Hematopoietic multipotent progenitor cell treated with erythropoietin and hydrocortisone succinate and interleukin-3 and kit ligand, for 8 days (in vitro differentiated cells): ENCODE measurements at places on chromosomes 11 and 22.

GRCh38 chr11:108220721-108221336 lies 1.6 kb downstream of the NPAT start:
- DNase-seq, result peak; percentile 48

GRCh38 chr11:35951680-35952079 lies 7.8 kb downstream of the LDLRAD3 start:
- no peak for DNase-seq

DNA sequence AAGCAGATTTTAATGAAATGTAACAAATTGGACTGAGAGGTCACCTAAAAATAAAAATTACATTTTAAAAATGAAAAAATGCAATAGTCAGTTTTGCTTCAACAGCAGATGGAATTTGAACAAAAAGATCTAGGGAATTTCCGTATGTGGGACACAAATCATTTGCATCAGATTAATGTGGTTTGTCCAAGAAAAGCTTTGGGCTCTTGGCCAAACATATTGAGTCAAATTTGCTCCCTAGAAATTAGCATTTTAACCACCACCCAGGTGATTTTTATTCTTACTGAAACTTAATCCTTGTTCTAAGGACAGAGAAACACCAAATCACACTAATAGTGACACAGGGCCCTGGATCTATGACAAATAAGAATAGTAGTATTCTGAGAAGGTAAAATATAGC lies 1477.8 kb downstream of the FAM181B start:
- DNase-seq, result no peak

DNA sequence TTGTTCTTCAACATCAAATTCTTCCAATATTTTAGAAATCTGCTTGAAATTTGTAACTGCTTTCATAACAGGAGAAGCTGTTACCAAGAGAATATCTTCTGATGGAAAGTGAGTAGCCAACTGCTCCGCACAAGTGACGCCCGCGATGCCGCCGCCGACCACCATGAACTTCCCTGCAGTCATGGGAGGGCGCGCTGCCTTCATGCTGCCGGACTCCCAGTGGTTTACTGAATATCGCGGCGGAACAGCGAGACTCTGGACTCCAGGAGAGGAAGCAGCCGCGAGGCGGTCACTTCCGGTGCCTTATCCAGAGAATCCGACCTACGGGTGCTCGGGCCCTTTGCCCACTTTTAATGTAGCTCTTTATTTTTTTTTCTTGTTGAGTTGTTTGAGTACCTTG lies 190.6 kb downstream of the GUCY1A2 start:
- no peak for DNase-seq

DNA sequence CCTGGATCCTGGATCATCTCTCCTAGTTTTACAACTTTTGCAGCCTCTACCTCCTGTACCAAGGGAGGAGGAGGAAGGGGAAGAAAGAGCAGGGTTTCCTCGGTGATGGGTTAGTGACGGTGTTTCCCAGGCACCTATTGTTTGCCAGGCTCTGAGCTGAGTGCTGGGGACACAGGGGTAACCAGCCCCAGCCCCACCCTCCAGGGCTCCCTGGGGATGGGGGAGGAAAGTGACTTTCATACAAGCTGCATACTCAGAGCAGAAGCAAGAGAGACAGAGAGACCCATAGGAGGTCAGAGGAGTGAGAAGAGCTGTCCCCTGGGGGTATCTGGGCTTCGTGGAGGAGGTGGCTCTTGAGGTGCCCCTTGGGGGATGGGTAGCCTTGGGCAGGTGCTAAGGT lies 89.4 kb upstream of the THY1 start:
- no peak for DNase-seq

DNA sequence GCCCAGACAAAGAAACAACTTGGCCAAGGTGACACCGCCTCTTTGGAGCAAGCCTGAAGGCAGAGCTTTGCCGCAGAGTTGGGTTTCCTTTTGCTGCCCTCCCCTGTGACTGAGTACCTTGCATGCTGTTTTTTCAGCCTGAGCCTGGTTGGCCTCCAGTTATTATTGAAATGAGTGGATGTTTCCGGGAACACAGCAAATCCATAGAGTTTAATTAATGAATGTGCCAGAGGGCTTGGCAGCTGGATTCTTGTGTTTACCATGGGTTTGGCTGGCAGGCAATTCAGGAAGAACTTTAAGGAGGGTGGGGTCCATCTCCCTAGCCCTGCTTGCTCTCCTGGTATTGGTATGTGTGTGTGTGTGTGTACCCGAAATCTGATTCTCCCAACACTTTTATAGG lies 65.6 kb upstream of the CRYBB3 start:
- DNase-seq, result no peak

GRCh38 chr11:105802390-105802789 lies 192.5 kb downstream of the GRIA4 start:
- no peak for DNase-seq

- DNase-seq, result no peak
These were observed 1.5 kb downstream of the TBC1D10A start for GRCh38 chr22:30325065-30325720.

- no peak for DNase-seq
These were observed 733 bp upstream of the GRAMD1B start for GRCh38 chr11:123429336-123429735.

DNA sequence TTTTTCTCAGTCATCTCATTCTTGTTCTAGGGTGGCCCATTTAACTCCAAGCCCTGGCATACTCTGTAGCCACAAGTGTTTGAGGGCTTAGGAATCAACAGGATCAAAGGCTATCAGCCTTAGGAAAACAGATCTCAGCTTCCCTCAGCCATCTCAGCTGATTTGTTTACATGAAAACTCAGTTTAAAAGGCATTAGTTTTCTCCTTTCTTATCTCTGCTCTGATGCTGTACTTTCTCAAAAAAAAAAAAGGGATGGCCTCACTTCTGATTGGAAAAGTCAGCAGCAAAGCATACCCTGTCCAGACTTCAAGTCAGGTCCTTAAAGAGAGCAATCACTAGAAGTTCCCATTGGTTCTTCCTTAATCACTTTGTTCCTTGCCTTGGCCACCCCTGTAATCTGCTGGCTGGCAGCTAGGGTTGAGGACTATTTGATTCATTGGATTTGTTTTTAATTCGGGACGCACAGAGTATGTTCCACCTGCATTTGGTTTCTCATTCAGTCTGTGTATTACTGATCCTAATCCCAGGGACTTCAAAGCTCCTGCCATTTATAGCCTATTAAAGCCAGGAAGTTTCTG lies 102.8 kb downstream of the EXT2 start:
- no peak for DNase-seq

- DNase-seq, result no peak
These were observed 1090.0 kb downstream of the BRD1 start for GRCh38 chr22:48737461-48738203.

GRCh38 chr11:34650528-34650927 lies 29.6 kb downstream of the EHF start:
- DNase-seq, result no peak

DNA sequence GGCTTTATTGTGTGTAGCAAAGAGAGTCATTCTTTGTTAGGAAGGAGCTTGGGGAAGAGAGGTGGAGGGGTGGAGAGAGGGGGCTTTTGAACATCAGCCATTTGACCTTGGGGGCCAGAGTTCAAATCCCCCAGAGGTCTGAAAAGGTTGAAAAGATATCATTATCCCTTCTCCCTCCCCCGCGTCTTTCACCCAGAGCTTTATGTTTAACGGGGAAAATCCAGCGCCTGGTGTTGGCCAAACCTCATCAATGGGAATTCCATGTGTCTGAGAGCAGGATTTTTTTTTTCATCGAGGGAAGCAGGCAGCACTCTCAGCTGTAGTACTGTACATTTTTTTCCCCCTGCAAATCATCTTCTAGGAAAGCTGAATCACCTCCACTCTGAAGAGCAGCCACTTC lies 122.4 kb upstream of the HSD17B12 start:
- no peak for DNase-seq

DNA sequence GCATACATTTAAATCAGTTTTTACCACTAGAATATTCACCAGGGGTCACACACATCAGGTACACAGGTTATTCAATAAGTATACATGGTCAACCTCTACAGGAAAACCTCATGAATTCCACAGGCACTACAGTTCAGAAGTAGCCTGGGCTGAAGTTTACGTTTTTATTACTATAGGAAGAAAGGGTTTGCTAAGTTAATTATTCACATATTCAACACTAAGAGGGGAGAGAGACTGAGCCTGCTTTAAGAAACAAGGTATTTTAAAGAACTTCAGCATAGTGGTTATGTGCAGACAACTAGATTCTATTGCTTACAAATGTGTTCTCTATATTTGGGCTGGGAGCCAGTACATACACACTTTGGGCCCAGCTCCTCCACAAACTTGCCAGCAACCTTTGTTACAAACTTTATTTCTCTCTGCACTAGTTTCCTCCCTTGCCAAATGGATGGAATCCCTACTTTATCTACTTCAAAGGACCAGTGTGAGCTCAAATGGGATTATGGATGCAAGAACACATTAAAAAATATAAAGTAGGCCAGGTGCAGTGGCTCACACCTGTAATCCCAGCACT lies 31.9 kb downstream of the IL18BP start:
- no peak for DNase-seq

DNA sequence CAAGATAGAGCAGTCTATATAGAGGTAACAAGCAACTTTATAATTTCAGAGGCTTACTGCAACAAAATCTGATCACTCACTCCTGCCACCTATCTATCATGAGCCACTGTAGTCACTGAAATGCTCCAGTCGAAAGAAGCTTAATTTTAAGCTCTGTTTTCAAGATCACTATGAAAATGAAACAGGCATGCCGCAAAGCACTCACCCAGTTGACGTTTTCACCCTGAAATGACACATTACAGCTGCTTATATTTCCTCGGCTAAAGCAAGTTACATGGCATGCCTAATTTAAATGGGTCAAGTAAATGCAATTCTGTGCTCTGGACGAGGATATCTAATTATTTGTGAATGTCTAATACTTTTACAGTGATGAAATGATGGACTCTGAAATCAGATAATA lies 616.3 kb downstream of the FAM181B start:
- no peak for DNase-seq

DNA sequence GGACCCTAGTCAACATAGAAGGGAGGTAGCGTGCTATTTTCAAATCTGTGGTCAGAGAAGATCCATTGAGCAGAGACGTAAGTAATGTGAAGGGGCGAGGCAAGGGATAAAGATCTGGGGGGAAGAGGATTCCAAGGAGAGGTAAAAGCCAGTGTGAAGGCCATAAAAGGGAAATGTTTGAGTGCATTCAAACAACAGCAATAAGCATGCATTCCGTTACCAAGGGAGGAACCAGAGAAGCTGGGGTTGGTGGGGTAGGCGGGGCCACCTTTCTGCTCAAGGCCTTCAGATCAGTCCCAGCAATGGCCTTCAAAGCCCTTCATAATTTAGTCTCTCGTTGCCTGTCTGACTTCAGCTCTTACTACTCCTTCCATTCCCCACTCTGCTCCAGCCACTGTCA lies 18.4 kb upstream of the SMPD1 start:
- DNase-seq, result no peak

- DNase-seq, result no peak
These were observed 1.7 kb downstream of the CTSD start for GRCh38 chr11:1761857-1762536.

- no peak for DNase-seq
These were observed 632 bp upstream of the CCDC34 start for GRCh38 chr11:27363576-27364117.

- no peak for DNase-seq
These were observed 14.1 kb downstream of the AASDHPPT start for GRCh38 chr11:106091480-106092123.

GRCh38 chr11:78081583-78081982 lies 1.9 kb upstream of the NDUFC2 start:
- DNase-seq, result no peak

GRCh38 chr22:39991159-39991860 lies 3.4 kb upstream of the FAM83F start:
- DNase-seq, result no peak

- DNase-seq, result no peak
These were observed 798 bp downstream of the BCR start for GRCh38 chr22:23180893-23181720.

GRCh38 chr11:15541079-15541478 lies 426.4 kb downstream of the INSC start:
- DNase-seq, result no peak

DNA sequence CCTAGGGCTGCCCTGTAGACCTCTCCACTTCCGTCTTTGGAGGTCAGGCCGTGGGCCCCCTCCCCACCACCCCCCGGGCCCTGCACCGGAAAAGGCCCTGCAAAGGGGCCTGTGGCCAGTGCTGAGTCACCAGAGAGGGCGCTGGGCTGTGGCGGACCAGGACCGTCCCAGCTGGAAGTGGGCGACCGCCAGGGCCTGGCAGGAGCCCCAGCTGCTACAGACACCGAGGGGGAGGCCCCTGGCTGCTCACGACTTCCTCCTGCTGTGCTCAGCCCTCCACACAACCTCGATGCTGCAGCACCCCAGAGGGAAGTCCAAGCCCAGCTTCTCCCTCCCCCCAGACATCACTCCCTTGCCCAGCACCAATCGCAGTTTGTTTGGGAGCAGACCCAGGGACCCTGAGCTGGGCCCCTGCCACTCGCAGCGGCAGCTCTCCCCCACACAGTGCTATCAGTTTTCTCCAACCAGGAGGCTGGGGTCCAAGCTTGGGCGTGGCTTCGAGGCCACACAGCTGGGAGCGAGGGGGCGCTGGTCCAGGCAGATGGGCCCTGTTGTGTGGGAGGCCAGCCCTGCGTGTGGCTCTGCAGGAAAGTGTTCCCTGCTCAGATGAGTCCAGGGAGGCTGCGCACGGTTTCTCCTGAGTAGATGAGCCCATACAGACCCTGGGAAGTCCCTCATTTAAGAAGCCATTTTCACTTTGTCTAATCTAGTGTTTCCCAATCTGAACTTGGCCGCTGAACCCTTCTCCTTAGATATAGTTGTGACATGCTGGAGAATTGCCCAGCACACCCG lies 5.6 kb upstream of the SH3BP1 start:
- peak; percentile 65 for DNase-seq

DNA sequence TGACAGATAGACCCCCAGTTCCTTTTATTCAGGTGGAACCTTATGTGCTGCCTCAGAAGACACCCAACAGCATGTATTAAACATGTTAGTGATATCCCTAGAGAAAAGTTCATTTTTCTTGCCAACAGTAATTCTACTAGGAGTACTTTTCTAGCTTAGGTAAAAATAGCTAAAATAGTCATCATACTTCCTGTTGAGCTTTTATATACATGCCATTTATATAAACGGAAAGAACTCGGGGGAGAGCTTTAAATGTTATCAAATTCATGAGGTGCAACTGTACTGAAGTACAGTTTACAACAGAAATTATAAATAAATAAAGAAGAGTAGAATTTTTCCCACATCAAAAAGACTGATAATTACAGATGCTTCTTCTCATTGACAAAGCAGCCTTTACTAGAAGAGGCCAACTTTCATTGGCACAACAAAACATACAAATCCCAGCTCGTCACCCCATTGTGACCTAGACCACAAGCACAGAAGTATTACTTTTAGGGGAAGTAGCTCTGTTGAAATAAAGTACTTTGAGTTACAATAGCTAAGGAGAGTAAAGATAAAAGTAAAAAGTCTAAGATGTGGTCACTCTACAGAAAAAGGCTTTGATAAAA lies 59.1 kb upstream of the POU2AF2 start:
- no peak for DNase-seq

- DNase-seq, result no peak
These were observed 188.4 kb downstream of the ADAMTS15 start for GRCh38 chr11:130636722-130637464.

GRCh38 chr11:129278586-129279319 lies 86.6 kb upstream of the ARHGAP32 start:
- DNase-seq, result no peak

- DNase-seq, result no peak
These were observed 2.8 kb upstream of the JHY start for GRCh38 chr11:122879785-122880184.

- DNase-seq, result no peak
These were observed 26.1 kb downstream of the APOL6 start for GRCh38 chr22:35674335-35674734.

- peak; percentile 11 for DNase-seq
These were observed 14.8 kb downstream of the CD3E start for GRCh38 chr11:118319337-118319707.

- DNase-seq, result no peak
These were observed 83.8 kb downstream of the TBC1D22A start for GRCh38 chr22:46846150-46846831.
